ENCODE measurements at places on chromosomes 7 and 10.
A peak's percentile ranks its signal among the peaks of the same experiment; 100 is the strongest.

DNA sequence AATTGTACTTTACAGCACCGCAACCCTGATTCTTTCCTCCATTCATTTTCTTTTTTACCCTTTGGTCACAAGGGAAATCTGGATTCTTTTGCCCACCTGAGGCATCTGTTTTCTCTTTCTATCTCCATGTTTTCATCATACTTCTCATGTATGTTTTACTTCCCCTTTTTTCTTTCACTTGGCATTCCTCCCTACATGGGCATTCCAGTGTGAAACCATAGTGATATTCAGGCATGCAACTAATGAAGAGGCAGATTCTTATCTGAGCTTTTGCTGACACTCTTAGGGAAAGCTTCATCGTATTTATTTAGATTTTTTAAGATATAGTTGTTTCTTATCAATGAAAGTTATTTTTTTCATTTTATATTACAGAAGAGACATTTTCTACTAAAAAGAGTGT lies 405.2 kb upstream of the TEX47 start:
- no peak for DNase-seq

DNA sequence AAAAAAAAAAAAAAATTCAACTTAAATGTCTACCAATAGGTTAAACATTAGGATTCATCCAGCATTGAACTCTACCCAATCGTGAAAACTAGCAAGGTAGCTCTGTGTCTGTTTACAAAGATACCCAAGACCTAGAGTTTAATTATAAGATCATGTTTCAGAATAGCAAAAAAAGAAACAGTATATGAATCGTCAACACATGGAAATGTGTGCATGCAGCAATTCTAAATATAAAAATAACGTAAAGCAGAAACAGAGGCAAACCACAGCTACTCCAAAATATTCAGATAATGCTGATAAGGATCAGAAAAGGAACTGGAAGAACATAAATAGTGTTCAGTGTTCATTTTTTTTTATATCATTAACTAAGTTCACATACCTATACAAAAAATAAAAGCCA lies 68.7 kb downstream of the AFAP1L2 start:
- DNase-seq: no peak

DNA sequence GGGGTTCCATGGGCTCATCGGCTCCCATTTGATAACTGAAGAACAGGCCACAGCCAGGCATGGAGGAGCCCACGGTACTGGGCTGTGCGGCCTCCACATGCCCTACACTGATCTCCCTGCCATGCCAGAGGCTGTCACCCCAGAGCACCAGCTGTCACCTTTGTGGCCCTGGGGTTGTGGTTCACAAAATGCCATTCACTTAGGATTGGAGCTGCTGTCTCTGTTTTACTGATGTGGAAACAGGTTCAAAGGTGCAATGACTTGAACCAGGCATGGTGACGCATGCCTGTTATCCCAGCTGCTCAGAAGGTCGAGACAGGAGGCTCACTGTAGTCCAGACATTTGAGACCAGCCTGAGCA lies 4.3 kb upstream of the UPK3B start:
- no peak for DNase-seq

DNA sequence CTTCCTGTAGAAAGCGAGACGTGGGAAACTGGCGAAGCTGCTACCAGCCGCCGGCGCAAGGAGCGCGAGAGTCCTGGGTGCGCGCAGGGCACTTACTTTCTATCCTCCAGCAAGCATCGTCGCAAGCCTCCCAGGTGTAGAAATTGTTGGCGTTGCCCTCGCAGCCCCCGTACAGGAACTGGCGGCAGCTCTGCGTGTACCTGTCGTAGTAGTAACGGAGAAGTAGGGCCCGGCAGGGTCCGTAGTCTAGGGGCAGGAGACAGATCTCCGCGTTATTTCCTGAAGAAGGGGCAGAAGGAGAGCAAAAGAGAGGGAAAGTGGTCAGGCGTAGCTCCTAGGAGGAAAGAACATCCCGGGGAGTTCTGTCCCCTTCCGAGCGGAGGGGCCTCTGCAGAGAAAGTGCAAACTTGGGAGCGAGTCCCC lies 501 bp downstream of the TFPI2 start:
- DNase-seq: no peak

GRCh38 chr10:46106410-46107255 lies 60.6 kb upstream of the MSMB start:
- DNase-seq: peak; percentile 54

GRCh38 chr7:31070991-31071644 lies 19.0 kb downstream of the ADCYAP1R1 start:
- no peak for DNase-seq

- peak; percentile 69 for DNase-seq
Observed at GRCh38 chr10:96830511-96831199, 1.4 kb upstream of the LCOR start.

GRCh38 chr7:128959296-128959695 lies 21.6 kb downstream of the IRF5 start:
- DNase-seq: no peak

DNA sequence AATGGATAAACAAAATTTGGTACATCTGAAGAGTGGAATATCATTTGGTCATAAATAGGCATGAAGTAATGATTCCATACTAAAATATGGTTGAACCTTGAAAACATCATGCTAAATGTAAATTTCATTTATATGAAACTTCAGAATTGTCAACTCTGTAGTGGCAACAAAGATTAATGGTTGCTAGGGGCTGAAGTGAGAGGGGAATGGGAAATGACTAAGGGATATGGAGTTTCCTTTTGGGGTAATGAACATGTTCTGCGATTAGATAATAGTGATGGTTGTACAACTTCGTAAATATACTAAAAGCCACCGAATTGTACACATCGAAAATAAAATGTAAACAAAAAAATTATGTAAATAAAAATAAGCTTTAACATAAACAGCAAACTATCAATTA lies 384.1 kb upstream of the STEAP1 start:
- no peak for DNase-seq

DNA sequence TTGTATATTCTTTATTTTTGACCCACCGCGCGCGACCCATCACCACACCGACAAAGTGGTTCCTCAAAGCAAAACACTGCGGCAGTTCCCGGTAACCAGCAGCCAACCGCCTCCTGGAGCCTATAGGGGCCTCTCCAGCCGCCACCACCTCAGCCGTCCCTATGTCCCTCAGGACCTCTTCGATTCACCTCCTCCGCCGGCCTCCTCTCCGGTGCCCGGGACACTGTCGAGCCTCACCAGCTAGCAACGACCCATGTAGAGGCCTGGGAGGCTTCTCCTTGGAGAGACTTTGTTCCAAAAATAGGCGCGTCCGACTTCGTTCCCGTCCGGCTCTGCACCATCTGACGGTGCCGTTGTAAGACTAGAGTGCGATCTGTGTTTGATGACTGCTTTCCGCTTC lies 158.8 kb downstream of the HGF start:
- DNase-seq: no peak

- DNase-seq: no peak
Observed at GRCh38 chr10:65196111-65196510, 1674.9 kb downstream of the REEP3 start.

DNA sequence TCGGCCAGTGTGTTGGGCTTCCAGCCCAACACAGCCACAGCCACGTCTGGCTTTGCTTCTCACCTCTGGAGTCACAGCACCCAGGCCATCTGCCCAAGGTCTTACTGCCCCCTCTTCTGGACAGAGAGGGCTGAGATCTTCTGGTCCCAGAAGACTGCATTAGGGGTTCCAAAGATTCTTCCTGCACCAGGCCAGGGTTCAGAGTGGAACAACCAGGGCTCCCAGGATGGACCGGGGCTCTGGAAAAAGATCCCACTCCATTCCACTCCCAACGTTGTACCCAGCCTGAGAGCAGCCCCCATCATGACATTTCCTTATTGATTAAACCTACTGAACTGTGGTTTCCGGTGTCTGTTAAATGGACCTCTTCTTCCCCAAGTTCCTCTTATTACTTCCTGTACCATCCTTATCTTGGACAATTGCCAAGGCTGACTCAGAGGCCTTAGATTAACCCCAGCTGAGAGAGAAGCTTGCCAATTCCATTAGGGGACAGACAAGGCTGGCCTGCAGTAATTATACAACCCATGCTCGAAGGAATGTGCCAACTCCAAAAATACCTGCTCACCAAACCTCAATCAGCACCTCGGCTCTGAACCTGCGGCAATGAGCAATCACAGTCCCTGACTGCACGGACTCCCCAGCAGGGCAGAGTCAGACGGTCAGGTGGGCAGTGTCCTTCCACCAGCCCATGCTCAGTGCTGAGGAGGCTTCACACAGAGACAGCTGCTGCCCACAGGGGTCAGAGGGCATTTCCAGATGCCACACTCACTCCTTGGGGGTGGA lies 47.9 kb upstream of the NPFFR1 start:
- no peak for DNase-seq

DNA sequence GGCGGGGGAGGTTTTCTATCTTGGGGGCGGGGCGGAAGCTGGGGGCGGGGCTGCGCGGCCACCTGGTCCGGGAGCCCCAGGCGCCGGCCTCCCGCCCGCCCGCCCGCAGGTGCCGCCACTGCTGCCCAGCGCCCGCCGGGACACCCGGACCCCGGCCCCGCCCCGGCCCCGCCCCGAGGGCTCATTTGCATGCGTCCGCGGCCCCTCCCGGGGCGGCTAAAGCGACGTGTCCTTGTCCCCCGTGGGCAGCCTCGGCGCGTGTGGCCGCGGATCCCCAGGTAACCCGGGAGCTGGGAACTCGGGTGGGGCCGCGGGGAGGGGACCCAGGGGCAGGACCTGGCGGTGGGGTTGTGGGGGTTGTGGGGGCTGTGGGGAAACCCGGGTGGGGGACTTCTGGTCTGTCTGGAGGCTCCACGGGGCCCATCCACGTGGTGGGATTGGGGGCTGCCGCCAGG lies at the start of gene BHLHA15:
Gene BHLHA15, plus strand, starts transcription at position 219 of the 455 bp plus-strand sequence. CDS start 871 bp downstream, outside the sequence.
- DNase-seq: peak; percentile 21

- DNase-seq: no peak
Observed at GRCh38 chr10:103550229-103550628, 56.7 kb downstream of the NEURL1 start.

GRCh38 chr7:1555813-1556543 lies at the start of gene TMEM184A:
Gene TMEM184A (minus strand): TSS chr7:1556205. CDS start chr7:1555484, 721 bp downstream.
- no peak for DNase-seq

- no peak for DNase-seq
Observed at GRCh38 chr10:10353326-10353868, 664.3 kb upstream of the CELF2 start.

GRCh38 chr7:158316466-158317031 lies 271.1 kb downstream of the PTPRN2 start:
- DNase-seq: no peak

GRCh38 chr10:86210416-86210815 lies 156.2 kb downstream of the GRID1 start:
- no peak for DNase-seq

DNA sequence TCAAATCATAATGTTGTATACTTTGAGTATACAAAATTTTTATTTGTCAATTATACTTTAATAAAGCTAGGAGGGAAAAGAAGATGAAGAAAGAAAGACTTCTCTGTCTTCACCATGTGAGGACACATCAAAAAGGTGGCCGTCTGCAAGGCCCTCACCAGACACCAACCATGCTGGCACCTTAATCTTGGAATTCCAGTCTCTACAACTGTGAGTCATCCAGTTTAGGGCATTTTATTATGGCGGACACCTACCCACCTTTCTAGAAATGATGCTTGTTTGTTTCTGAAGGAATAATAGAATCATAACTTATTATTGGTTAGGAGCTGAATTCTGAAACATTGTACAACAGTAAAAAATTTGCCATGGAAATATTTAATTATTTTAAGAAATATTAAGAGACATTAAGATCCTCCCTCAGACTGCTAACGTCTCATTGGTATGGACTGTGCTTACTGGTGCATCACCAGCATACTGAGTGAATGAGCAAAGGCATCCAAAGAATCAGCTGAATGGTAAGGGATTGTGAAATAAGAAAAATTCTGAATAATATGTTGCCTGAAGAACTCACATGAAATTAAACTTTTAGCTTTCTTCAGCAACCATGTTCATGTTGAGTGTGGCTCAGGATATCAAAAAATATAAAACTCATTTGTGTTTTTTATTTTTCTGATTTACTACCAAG lies 536.6 kb downstream of the HTR7 start:
- no peak for DNase-seq

DNA sequence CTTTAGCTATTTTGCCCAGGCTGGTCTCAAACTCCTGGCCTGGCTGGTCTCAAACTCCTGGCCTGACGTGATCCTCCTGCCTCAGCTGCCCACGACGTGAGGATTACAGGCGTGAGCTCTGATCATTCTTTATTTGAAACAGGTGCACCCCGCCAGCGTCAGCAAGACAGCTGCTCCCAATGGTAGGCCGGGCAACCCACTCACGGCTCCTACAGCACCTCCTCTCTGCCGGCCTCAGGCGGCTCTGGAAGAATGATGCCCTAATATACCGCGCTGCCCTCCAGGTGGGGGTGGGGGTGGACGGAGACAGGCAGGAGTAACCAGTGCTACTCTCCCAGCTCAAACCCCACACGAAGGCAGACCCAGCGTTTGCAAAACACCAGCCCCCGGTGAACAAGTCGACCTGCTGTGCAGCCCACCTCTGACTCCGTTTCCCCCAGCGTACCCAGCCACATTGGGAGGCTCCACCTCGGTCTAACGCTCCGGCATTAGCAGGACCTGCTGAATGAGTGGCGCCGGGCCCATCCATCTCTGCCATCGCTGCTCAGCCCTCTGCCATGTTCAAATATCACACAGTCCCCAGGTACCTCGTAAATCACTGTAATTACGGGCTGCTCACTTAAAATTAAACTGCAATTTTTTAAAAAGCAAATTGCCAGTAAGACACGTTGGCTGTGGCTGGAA lies 148.6 kb downstream of the ELFN1 start:
- DNase-seq: no peak

DNA sequence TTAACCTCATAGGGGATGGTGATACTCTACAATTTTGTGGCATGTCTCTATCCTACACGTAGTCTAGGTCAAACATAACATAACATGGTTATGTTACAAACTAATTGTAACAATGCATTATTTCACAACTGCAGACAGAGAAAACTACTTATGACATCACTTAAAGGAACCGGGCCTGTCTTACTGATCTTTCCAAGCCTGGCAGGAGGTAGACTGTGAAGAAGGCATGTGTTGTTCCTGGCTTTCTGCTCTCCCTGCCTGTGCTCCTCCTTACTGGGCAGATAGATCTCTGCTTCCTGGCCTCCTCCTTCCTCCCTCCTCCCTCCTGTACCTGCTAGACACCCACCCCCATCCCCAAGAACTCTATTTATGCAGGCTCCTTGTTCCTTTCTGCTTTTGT lies 5.4 kb downstream of the CACNB2 start:
- no peak for DNase-seq

DNA sequence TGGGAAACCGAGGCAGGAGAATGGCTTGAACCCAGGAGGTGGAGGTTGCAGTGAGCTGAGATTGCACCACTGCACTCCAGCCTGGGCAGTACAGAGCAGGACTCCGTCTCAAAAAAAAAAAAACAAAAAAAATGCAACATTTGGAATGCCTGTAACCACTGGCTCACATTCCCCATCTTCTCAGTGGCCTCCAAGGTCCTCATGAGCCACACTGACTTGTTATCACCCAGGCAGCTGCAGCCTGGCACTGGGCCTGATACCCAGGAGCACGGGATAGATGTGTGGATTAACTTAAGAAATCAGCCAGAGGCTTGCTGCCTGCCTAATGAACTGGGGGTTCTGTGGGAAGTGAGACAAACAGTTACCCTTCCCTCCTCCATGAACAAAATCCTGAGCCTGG lies 23.0 kb downstream of the JCAD start:
- DNase-seq: no peak

- no peak for DNase-seq
Observed at GRCh38 chr7:2033586-2034135, 199.1 kb downstream of the MAD1L1 start.

- DNase-seq: no peak
Observed at GRCh38 chr10:59623133-59624121, 86.2 kb downstream of the SLC16A9 start.
